Activated naive CD4-positive, alpha-beta T cell treated with anti-CD3 and anti-CD28 coated beads for 36 hours (primary cell): ENCODE measurements at places on chromosomes 2 and 18. TPM values are rescaled to one million over a fixed set of nuclear protein-coding genes. Genes with fewer than 3 reads are reported as not detected.

DNA sequence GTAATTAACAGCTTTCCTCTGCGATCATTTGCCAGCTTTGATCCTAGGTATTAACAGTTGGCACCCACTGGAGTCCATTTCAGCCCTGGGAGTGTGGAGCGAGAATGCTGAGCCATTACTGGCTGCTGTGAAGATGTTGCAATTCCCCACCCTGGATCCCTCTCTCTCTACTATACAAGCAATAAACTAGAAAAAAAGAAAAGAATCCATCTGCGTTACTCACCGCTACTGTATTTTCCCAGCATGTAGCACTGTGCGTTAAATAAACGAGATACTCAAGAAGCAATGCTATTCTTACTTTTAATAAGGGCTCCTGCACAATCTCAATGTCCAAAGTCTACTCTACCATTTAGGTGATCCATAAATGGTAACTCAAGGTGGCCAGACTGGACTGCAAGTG lies 8.5 kb downstream of the RTTN start:
- DNase-seq: no peak
- peaks cover 38% of the 10 kb centered on the region for H3K36me3 ChIP-seq
- H3K27me3 ChIP-seq: no peaks in the 10 kb centered on the region
- H3K4me3 ChIP-seq: no peak overlapping the region
- peaks cover 15% of the 10 kb centered on the region for H3K4me1 ChIP-seq
- H3K27ac ChIP-seq: no peak overlapping the region

DNA sequence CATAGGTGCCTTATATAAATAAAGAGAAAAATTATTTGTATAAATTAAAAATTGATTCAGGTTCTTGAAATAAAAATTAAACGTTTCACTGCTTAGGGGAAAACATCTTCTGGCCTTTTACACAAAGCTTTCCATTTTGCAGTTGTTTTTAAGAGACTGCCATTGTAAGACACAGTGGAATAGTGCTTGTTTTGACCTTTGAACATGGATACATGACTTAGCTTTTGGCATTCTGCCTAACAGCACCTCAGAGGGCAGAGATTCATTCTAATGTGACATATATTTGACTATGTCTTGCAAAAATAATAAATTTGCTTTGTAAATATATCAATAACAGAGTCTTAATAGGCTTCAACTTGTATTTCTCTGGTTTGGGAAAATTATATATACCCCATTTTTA lies 142.1 kb downstream of the SLC4A10 start:
- no peaks in the 10 kb centered on the region for H3K4me1 ChIP-seq
- no peak for DNase-seq
- H3K4me3 ChIP-seq: no peak overlapping the region
- H3K27ac ChIP-seq: no peak overlapping the region

DNA sequence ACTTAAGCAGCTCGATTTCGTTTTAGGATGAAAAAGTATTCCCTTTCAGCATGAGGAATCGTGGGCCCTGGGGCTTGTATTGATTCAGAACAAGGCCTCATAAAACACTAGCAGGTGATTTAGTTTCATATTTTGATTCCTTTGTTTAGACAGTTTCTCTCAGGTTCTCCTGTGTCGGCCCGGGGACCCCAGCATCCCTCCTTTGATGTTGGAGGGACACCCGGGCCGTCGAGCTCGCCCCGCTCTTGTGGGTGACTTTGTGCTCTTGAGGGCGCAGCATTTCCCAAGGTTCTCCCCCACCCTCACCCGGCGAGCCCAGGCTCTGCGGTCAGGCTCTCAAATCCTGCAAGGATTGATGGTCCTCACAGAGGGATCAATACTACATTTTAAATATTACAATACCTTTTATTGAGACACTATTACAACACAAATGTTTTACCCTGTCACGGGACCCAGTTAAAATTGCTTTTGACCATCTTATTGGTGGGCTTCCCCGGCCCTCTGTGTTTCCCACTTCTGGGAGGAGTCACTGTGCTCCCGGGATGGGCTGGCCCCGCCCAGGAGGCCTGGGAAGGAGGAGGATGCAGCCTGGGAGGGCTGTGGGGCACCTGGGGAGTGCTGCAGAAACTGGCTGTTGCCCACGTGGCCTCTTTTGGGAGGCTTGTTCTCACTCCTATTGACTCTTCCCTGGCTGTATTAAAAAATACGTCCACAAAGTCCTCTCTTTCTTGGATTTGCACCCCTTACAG lies 222.6 kb downstream of the INSIG2 start:
- DNase-seq: no peak
- peak overlapping the region; percentile 90 for H3K27ac ChIP-seq

DNA sequence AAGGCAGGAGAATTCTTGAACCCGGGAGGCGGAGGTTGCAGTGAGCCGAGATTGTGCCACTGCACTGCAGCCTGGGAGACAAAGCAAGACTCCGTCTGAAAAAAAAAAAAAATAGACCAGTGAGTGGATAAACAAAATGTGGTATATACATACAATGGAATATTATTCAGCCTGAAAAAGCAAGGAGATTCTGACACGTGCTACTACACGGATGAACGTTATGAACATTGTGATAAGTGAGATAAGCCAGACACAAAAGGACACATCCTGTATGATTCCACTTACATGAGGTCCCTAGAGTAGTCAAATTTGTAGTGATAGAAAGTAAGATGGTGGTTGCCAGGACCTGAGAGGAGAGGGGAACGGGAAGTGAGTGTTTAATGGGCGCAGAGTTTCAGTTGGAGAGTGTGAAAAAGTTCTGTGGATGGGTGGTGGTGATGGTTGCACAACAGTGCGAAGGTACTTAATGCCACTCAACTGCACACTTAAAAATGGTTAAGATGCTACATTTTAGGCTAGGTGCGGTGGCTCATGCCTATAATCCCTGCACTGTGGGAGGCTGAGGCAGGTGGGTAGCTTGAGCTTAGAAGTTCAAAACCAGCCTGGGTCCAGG lies 38.3 kb downstream of the NIFK start:
- H3K4me1 ChIP-seq: peaks cover 37% of the 10 kb centered on the region
- no peaks in the 10 kb centered on the region for H3K27me3 ChIP-seq
- no peaks in the 10 kb centered on the region for H3K36me3 ChIP-seq
- peak overlapping the region; percentile 93 for H3K27ac ChIP-seq
- no peak for DNase-seq

GRCh38 chr2:132937629-132938028 lies 267.6 kb upstream of the LYPD1 start:
- no peak for DNase-seq
- no peaks in the 10 kb centered on the region for H3K27me3 ChIP-seq
- no peak overlapping the region for H3K4me3 ChIP-seq
- no peak overlapping the region for H3K27ac ChIP-seq

GRCh38 chr2:31563273-31563839 lies 17.4 kb downstream of the SRD5A2 start:
- no peaks in the 10 kb centered on the region for H3K4me1 ChIP-seq
- no peaks in the 10 kb centered on the region for H3K36me3 ChIP-seq
- no peak for DNase-seq
- no peak overlapping the region for H3K27ac ChIP-seq
- H3K27me3 ChIP-seq: peaks cover 7% of the 10 kb centered on the region

DNA sequence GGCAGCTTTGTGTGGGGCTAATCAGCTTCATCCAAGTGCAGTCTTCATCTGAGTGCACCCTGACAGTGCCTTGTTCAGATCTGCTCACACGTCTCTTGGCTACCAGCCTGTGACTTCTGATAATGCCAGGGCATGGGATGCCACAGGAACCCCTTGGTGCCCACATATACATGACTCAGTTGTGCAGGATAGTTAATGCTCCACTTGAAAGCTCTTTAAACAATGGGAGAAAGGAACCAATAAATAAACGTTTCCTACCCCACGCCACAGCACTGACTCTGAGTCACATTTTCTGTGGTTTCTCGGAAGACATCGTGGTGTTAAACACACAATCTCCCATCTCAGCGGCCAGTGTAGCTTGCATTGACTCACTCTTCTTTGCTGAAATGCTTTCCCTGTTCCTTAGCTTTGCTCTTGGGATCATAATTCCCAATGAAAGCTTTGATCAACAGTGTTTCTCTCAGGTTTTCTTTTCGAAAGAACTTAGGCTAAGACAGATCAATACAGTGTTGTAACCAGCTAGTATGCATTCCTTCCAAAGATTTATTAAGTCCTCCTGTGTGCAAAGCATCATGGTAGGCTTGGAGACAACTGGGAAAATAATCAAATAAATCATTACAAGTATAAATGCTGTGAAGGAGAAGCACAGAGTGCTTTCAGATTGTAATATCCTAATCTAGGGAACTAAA lies 142.0 kb downstream of the COPS8 start:
- H3K4me3 ChIP-seq: no peak overlapping the region
- peak; percentile 25 for DNase-seq
- H3K27ac ChIP-seq: no peak overlapping the region

GRCh38 chr2:237700512-237701032 lies 73.2 kb downstream of the LRRFIP1 start:
- H3K4me3 ChIP-seq: peak overlapping the region; percentile 40
- peaks cover 95% of the 10 kb centered on the region for H3K4me1 ChIP-seq
- no peaks in the 10 kb centered on the region for H3K27me3 ChIP-seq
- DNase-seq: peak; percentile 84
- peak overlapping the region; percentile 86 for H3K27ac ChIP-seq
- peaks cover 7% of the 10 kb centered on the region for H3K36me3 ChIP-seq

GRCh38 chr2:72824224-72824842 lies 1.5 kb downstream of the EXOC6B start:
- peaks cover 42% of the 10 kb centered on the region for H3K4me1 ChIP-seq
- peaks cover 6% of the 10 kb centered on the region for H3K36me3 ChIP-seq
- no peaks in the 10 kb centered on the region for H3K27me3 ChIP-seq
- H3K4me3 ChIP-seq: peak overlapping the region; percentile 94

GRCh38 chr2:160934991-160935390 lies 225.2 kb upstream of the TANK start:
- H3K27ac ChIP-seq: no peak overlapping the region
- H3K4me3 ChIP-seq: no peak overlapping the region
- H3K4me1 ChIP-seq: peaks cover 7% of the 10 kb centered on the region
- no peaks in the 10 kb centered on the region for H3K36me3 ChIP-seq
- DNase-seq: no peak
- H3K27me3 ChIP-seq: peaks cover 5% of the 10 kb centered on the region

DNA sequence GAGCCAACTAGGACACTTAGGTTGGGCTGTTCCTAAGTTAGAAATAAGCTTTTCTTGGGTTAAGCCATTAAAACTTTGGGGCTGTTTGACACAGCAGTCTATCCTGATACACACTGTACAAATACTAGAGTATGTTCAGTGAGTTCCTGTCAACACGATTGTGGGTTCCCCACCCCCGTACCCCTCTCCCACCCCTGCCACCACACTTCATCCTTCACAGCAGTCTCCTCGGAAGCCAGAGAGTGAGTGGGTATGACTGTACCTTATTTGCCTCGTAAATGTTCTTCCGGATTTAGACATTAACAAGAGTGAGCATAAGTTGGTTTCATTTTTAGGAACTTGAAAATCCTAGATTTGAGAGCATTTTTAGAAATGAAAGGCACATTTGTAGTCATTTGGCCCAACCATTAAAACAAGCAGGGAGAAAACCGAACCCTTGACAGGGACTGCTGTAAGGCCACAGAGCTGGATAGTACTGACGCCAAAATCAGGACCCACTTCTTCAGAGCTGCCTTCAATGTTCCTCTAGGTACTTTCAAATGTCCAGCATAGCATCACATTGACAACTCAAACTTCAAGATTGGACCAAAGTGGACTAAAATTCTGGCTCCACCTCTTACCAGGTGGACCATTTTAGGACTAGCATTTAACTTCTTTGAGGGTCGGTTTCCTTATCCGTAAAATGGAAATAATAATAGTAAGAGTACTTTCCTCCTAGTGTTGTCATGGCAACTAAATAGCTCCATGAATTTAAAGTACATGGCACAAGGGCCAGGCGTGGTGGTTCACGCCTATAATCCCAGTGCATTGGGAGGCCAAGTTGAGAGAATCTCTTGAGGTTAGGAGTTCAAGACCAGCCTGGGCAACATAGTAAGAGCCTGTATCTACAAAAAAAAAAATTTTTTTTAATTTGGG lies 166.3 kb upstream of the SERTAD2 start:
- H3K4me3 ChIP-seq: peak overlapping the region; percentile 39
- H3K27ac ChIP-seq: peak overlapping the region; percentile 85
- no peaks in the 10 kb centered on the region for H3K36me3 ChIP-seq
- H3K4me1 ChIP-seq: peaks cover 19% of the 10 kb centered on the region
- no peaks in the 10 kb centered on the region for H3K27me3 ChIP-seq

DNA sequence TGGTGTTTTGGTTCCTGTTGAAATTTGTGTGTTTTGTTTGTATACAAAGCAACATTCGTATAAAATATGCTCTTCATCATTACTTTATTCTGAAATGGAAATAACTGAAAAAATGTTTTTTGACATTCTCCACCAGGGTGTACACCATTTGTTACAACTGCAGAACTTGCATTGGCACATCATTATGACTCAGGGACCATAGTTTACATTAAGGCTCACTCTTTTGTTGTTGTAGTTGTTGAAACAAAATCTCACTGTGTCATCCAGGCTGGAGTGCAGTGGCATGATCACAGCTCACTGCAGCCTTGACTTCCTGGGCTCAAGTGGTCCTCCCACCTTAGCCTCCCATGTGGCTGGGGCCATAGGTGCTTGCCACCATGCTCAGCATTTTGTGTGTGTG lies 676.6 kb downstream of the TDRD15 start:
- H3K36me3 ChIP-seq: no peaks in the 10 kb centered on the region
- no peak overlapping the region for H3K4me3 ChIP-seq
- H3K27me3 ChIP-seq: no peaks in the 10 kb centered on the region
- DNase-seq: no peak
- no peak overlapping the region for H3K27ac ChIP-seq

- no peaks in the 10 kb centered on the region for H3K36me3 ChIP-seq
- peaks cover 3% of the 10 kb centered on the region for H3K4me1 ChIP-seq
- H3K4me3 ChIP-seq: peak overlapping the region; percentile 38
- DNase-seq: peak; percentile 37
- peaks cover 22% of the 10 kb centered on the region for H3K27me3 ChIP-seq
Observed at GRCh38 chr18:34493099-34493544, 217.0 kb upstream of the DTNA start.

DNA sequence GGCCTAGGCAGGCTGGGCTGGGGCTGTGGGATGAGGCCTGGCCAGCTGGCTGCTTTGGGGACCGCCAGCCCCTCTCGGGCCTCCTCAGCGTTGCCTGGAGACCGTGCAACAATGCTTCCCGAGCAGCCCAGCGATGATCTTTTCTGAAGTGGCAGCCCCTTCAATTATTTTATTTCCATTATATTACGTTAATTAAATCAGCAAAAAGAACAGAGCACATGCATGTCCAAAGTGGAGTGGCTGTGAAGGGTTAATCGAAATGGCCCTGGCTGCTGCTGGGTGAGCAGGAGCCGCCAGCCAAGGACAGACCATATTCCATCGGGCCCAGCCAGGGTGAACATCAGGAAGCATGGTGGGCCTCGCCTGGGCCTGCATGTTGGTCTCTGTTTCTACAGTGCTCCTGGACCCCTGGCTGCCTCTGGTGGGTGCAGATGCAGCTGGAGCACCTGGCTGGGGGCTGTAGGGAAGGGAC lies 245.5 kb downstream of the MYCN start:
- DNase-seq: no peak
- H3K4me3 ChIP-seq: no peak overlapping the region
- peaks cover 3% of the 10 kb centered on the region for H3K27me3 ChIP-seq
- no peaks in the 10 kb centered on the region for H3K4me1 ChIP-seq
- H3K36me3 ChIP-seq: no peaks in the 10 kb centered on the region
- no peak overlapping the region for H3K27ac ChIP-seq

- H3K4me1 ChIP-seq: no peaks in the 10 kb centered on the region
- no peak overlapping the region for H3K4me3 ChIP-seq
- H3K27ac ChIP-seq: no peak overlapping the region
- H3K36me3 ChIP-seq: no peaks in the 10 kb centered on the region
Observed at GRCh38 chr18:22650247-22650646, 232.5 kb upstream of the CTAGE1 start.

LDLRAD4 gene
- 19.4 TPM for total RNA-seq

PID1 gene
- total RNA-seq: not detected

ACMSD gene
- total RNA-seq: not detected

CDK15 gene
- total RNA-seq: not detected

C2orf80 gene
- total RNA-seq: not detected

LAMA3 gene
- total RNA-seq: 0.05 TPM

PPM1B gene
- total RNA-seq: 38.6 TPM

DSG4 gene
- not detected for total RNA-seq

MYCN gene
- not detected for total RNA-seq

MOCOS gene
- total RNA-seq: not detected

SERPINB3 gene
- total RNA-seq: not detected
